Mononuclear cell (primary cell): ENCODE measurements at places on chromosomes 5 and 9. TPM values are rescaled to one million over a fixed set of nuclear protein-coding genes. Genes with fewer than 3 reads are reported as not detected.

The DYNC2I2 gene
- 2.1 TPM for total RNA-seq

The MLANA gene
- total RNA-seq: 0.10 TPM

The CDH9 gene
- total RNA-seq: 0.10 TPM

The CAMLG gene
- total RNA-seq: 41.0 TPM

The HSPA9 gene
- total RNA-seq: 455 TPM
